Progenitor cell of endocrine pancreas (in vitro differentiated cells): ENCODE measurements at places on chromosomes 3 and 15.

GRCh38 chr3:58202917-58203360, 7.8 kb downstream of the DNASE1L3 start:
- no peak for DNase-seq

- DNase-seq: no peak
These were observed 502.2 kb upstream of the LMCD1 start for GRCh38 chr3:7999384-7999783.

DNA sequence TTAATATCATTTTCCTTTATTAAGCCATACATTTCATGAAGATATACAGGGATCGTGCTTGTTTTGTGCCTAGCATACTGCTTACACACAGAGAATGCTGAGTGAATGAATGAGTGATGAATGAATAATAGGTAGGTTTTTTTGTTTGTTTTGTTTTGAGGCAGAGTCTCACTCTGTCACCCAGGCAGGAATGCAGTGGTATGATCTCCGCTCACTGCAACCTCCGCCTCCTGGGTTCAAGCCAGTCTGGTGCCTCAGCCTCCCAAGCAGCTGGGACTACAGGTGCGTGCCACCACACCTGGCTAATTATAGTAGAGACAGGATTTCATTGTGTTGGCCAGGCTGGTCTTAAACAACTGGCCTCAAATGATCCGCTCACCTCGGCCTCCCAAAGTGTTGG, 400.0 kb downstream of the ROBO1 start:
- DNase-seq: no peak

DNA sequence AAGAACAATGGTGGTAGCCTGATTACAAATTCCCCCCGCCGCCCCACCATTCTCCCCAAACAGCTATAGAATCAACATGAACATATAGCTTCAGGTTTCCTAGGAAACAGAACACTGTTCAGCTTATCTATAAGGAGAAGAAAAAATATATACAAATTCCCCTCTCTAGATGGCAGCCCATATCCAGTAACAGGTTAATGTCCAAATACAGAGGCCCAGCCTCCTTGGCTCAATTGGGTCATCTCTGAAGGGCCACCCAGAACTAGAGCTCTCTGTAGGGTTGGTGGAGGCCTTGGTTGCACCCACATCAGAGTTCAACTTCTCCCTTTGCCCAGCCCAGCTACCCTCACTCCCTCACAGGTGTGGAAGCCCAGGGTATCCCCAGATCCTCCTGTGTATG, 91.5 kb upstream of the ADAMTS17 start:
- no peak for DNase-seq
